Endodermal cell (in vitro differentiated cells): ENCODE measurements at places on chromosomes 3 and 15. TPM values are rescaled to one million over a fixed set of nuclear protein-coding genes. Genes with fewer than 3 reads are reported as not detected.

DNA sequence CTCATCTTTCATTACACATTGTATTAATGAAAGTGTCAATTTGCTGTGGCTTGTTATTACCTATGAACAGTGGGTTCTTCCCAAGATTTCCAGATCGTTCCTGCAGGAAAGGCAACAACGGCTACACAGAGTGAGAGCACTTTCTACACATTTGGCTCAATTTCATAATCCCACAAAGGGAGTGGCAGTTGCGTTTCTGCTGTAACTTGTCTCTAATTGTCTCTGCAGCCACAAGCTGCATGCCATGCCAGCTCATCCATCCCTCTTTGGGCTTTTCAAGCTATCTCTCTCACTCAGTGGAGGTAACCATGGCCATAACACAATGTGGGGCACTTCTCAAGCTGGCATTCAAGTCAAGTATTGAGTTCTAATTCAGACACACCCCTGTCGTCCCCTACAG, 27.7 kb upstream of the CPNE4 start:
- DNase-seq: no peak

GRCh38 chr3:120192579-120192978, 92.4 kb downstream of the GPR156 start:
- DNase-seq: no peak

DNA sequence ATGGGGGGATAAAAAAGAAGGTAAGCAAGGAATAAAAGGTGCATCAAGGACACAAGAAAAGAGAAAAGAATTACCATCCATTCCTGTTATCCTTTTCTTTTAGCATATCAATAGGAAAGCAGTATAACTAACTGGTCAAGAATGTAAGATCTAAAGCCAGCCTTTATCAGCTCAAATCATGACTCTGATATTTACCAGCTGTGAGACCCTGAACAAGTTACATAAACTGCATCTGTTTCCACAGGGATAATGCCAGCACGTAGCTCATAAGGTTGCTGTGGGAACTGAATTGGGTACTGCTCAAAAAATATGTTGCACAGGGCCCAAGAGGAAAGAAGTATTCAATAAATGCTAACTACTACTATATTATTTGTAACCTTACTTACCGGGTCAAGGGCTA, 1092.2 kb upstream of the CFAP20DC start:
- no peak for DNase-seq

- no peak for DNase-seq
Measured at GRCh38 chr3:16831846-16832245, 52.9 kb upstream of the PLCL2 start.

- peak; percentile 74 for DNase-seq
Measured at GRCh38 chr3:157128771-157129681, 30.9 kb downstream of the CCNL1 start.

The CEP70 gene
- 131 to 156 TPM (median 137 TPM) in 3 replicates for total RNA-seq

The LRRC2 gene
- total RNA-seq: 7.6 to 11.2 TPM (median 8.9 TPM) in 3 replicates

The MASP1 gene
- 0.57 and 0.59 TPM in 2 replicates for total RNA-seq

The GOLGA6L10 gene
- 3.0 and 4.1 TPM in 2 replicates for total RNA-seq

The C3orf85 gene
- total RNA-seq: not detected in 3 replicates
